ENCODE measurements at places on chromosomes 4 and X. TPM values are rescaled to one million over a fixed set of nuclear protein-coding genes. Genes with fewer than 3 reads are reported as not detected.

AFM gene
- not detected for total RNA-seq

FDCSP gene
- not detected for total RNA-seq

DNA sequence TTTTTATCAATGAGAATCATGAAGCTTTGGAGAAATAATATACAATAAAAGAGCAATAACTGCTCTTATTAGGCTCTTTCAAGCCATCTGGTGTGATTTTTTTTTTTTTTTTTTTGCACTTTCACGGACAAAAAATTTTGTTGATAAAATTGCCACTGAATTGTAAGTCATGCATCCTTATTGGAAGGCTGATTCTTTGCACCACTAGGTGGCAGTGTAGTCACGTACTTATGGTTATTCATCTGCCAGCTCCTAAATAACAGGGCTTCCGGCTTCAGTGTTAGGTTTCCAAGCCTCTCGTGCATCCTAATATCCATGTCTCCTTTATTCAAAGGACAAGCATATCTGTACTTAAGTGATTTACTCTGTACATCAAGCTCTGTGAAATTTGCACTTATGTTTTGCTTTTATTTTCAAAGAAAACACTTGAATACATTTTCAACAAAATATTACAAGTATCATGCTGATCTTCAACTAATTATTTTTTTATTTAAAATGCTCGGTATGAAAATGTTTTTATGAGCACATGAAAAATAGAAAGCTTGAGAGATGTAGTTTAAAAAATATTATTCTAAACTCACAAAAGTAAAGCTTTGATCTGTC lies 1578.3 kb upstream of the TENM3 start:
- DNase-seq: peak; percentile 79

DNA sequence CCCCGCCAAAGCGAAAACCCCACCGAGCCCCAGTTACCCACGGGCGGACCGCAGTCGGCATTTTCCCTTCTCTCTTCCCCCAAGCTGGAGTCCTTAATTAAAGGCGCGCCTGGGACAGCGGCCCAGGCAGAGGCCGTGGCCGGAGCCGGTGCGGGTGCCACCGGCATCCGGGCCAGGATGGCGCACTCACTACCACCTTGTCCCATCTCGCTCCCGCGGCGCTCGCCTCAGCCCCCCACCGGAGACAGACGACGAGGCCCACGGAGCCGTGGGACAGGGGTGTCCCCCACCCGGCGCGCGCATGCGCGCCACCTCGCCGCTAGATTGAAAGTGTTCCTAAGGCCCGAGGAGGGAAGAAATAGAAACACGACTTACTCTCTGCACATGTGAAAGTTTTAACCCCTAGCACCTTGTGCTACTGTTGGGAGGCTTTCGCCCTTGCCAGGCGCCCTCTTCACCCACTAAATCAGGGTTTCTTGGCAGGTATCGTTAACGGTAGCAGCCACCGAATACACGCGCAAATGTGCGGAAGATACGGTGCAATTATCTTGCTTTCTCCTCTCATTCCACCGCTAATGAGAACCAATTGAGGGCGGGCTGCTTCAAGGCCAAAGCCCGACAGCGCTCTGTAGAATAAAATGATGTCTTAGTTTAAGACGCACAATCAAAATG lies 64.3 kb upstream of the CCDC160 start:
- peak; percentile 39 for DNase-seq

GRCh38 chr4:100828986-100829685 lies 311.3 kb upstream of the EMCN start:
- no peak for DNase-seq

GRCh38 chr4:130338851-130339250 lies 1242.9 kb downstream of the C4orf33 start:
- no peak for DNase-seq

ENPP6 gene
- not detected for total RNA-seq

GRCh38 chr4:140044337-140044902 lies 109.6 kb downstream of the MAML3 start:
- no peak for DNase-seq

GRCh38 chrX:149145845-149146285 lies 359.2 kb downstream of the IDS start:
- no peak for DNase-seq

GRCh38 chrX:131801911-131802310 lies 221.2 kb upstream of the STK26 start:
- no peak for DNase-seq

ATP1B4 gene
- total RNA-seq: not detected

CLGN gene
- 0.10 TPM for total RNA-seq

DNA sequence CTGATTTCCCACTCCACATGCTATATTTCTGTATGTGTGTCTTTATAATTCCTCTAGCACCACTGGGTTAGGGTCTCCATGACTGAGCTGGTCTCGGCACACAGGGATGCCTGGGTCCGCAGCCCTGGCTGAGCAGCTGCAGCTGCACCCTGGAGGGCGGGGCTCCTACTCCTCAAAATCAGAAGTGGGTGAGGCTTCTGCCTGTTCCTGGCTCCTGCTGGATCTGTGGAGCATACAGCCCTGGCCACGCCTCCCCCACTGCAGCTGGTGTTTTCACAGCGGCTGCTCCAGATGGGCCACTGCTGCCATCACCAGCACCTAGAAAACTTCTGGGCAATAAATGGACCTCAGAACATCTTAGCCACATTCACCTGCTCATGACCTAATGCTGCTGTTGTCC lies 30.9 kb downstream of the SPCS3 start:
- no peak for DNase-seq

- no peak for DNase-seq
Measured at GRCh38 chrX:120462370-120462769, 6.7 kb downstream of the LAMP2 start.

DNA sequence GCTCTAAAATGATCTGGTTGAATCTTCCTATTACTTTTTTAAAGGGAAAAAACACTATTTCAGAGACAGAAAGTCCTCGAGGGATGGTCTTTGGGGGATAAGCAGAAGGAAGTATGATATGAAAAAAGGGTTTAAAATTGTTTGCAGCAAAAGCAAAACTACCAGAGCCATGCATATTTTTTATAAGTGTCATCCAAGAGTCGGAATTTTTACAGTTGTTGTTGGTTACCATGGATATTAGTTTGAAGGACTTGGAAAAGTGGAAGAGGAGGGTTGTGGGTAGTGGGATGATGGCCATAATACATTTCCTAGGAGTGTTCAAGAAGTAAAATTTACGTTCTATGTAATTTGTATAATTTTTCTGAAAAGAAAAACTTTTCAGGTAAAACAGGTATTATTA lies 134.4 kb downstream of the PCDH7 start:
- no peak for DNase-seq

- DNase-seq: no peak
Measured at GRCh38 chr4:48831532-48832030, 693 bp downstream of the OCIAD1 start.

Data from activated naive CD4-positive, alpha-beta T cell treated with anti-CD3 and anti-CD28 coated beads for 36 hours (primary cell).